T-helper 17 cell (primary cell): ENCODE measurements at places on chromosomes 3 and 15. TPM values are rescaled to one million over a fixed set of nuclear protein-coding genes. Genes with fewer than 3 reads are reported as not detected.

Gene FBXO40
- total RNA-seq = 0.39 TPM

DNA sequence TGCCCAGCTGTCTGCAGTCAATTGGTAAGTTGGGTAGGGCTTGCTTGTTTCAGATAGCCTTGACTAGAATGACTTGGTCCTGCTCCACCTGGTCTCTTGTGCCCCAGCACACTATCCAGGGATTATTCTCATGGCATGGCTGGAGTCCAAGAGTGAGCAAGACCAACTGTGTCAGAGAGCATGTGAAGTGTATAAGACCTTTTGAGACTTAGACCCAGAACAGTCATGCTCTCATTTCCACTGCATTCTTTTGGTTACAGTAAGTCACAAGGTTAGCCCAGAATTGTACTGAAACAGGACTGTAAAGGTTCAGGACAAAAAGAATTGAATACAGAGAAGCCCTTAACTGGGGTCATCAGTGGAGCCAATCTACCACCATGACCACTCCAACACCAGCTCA is 650.8 kb upstream of the ADAMTS9 start:
- DNase-seq = no peak

Gene PAQR9
- not detected for total RNA-seq

Gene LDHAL6B
- total RNA-seq = not detected

Gene BFSP2
- total RNA-seq = 1.5 TPM

GRCh38 chr3:34183611-34184340 is 385.3 kb downstream of the PDCD6IP start:
- DNase-seq = no peak

DNA sequence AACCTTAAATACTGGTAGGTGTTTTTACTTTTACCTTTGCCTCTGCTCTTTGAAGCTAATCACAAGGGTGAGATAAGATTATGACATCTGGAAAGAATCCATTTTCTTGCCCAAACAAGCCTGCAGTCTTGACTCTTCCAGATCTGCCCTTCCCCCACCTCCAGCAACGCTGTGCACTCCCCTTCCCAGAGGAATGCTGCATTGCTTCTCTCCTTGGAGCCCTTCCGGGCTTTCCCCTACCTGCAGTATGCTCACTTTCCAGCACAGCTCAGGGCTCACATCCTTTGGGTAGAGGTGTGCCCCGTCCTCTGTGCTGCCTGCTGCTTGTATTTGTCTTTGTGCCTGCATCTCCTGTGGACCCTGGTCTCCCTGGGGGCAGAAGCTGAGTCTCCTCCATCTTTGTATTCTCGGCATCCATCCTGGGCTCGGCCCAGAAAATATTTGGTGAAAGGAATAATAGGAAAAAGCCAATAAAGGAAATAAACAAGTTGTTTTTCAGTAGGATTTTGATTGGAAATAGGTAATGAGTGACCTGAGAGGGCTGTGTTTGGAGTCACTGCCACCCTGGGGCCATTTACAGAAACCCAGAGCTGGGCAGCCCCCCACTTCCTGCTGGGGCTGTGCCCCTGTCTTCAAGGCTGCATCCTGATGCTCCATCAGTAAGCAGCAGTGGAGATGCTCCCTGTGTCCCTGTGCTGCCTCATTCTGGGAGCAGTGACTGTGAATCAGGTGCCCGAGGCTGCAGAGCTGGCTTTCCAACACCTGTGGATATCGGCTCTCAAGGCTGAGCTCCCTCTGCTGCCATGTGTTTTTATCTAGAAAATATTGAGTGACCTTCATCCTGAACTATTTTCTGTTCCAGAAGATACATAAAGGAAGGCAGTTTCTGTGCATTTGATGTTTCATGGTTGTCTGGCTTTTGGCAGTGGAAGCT is 117.5 kb downstream of the EEFSEC start:
- DNase-seq = no peak

DNA sequence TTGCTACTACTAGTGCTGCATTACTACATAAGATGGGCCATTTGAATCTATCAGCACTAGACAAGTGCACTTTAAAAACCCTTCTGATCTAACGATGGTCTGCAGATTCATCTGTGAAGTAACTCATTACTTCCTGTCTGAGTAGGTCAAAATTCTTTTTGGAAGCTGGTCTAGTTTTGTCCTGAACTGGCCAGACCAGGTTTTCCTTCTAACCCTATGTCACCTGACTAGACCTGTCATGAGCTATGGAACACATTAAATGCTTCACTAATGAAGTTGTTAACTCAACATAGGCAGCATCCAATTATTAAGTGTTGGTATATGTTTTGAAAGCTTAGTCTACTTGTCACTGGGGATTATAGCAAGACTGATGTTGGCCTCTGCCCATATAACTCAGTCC is 10.1 kb upstream of the RBM5 start:
- DNase-seq = no peak

DNA sequence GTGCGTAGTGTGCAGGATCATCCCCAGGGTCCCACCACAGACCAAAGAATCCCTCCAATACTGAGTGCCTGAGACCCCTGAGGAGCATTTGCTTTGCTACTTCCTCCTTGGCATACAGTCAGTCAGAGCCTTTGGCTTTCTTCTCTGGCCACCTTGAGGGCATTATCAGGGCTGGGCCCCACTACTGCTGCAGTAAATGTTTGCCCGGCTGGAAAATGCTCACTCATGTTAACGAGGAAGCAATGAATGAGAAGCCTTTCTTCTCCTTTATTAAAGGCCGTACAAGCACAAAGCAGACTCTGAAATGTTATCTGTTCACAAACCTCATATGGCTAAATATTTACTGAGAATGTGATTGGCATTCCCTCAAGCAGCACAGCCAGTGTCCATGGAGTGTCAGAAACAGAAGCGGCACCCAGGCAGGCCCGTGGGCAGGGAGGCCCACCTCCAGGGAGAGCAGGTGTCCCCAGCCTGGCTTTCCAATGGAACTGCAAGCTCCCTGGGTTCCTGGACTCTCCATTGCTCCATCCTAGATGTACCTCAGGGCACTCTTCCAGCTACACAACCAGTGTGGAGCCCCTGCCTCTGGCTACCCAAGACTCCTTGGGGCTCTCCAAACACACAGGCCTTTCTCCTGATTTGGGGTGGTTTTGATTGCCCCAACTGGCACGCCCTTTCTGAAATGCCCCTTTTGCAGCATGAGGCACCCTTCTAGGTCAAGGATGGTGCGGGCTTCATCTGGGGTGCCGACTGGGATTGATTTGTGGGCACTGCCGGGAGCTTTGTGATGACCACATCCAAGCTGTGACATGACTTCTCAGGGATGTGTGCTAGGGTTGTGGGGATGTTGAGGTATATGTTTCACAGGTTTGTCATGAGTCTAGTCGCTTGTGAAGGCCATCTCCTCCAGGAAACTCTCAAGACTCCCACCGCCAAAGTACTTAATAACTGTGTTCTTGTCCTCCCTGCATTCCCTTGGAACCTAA is 195.6 kb downstream of the FAM43A start:
- DNase-seq = no peak

- DNase-seq = no peak
These were observed 52.6 kb downstream of the MBNL1 start for GRCh38 chr3:152321200-152321954.

Gene GOLGA8T
- total RNA-seq = 0.26 TPM

DNA sequence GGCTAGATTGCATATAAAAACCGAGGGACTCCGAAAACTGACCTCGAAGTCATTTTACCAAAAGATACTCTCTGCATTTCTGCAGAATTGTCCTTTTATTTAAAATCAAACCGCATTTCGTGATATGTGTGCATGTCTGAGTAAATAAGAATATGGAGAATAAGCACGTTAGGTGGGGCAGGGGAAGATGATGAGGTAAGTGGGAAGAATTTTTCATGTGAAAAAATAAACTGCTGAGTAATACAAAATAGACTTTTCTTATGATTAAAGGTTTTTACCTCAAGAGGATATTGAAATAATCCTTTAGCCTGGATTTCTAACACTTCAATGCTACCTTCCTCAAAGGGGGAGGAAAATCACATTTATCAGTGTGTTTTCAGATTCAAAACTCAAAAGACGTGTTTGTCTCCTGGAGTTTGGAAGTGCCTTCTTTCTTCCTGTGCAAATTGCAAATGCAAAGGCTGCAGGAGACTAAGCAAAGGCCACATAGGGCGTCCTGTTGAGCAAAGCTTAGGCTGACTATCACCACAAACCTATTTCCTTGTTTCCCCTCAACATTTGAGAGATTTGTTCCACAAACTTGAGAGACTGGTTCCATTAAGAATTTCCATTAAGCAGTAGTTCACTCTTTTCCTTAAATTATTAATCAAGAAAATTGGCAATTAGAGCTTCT is 813.5 kb downstream of the MCTP2 start:
- no peak for DNase-seq

Gene AQP9
- total RNA-seq = 3.5 TPM

- no peak for DNase-seq
These were observed 15.3 kb downstream of the RLBP1 start for GRCh38 chr15:89205991-89206585.

DNA sequence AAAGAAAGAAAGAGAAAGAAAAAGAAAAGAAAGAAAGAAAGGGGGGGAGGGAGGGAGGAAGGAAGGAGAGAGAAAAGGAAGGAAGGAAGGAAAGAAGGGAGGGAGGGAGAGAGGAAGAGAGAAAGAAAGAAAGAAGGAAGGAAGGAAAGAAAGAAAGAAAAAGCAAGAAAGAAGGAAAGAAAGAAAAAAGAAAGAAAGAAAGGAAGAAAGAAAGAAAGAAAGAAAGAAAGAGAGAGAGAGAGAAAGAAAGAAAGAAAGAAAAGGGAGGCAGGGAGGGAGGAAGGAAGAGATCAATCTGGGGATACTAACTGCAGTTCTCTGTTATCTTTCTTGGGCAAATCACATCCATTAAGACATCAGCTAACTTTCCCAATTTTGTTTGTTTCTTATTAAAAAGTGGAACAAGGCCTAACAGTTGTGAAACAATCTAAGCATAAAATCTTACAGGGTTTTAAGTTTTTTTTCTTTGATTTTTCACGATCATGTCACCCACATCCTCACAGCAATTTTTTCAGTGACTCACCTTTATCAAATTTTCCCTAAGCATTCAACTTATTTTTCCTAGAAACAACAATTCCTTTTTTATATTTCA is 36.8 kb downstream of the TBC1D2B start:
- no peak for DNase-seq

Gene DGKG
- total RNA-seq = 2.6 TPM

DNA sequence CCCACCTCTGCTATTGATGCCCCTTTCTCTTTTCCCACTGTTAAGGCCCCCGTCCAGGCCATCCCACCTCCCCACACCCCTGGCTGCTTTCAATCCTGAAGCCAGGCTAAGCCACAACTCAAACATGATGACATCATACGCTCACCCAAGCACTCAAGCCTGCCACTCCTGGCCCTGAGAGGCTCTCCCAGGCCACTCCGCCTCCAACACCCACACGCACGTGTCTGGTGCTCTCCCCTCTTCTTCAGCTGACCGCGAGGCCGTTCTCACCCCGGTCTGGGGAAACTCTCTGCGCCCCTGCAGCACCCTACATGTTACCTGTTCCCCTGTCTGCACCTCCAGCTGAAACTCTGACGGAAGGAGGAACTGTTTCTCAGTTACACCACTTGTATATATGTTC is 6.2 kb downstream of the ZXDC start:
- DNase-seq = no peak

Gene VWA5B2
- total RNA-seq = not detected

Gene LMAN1L
- total RNA-seq = 0.82 TPM

DNA sequence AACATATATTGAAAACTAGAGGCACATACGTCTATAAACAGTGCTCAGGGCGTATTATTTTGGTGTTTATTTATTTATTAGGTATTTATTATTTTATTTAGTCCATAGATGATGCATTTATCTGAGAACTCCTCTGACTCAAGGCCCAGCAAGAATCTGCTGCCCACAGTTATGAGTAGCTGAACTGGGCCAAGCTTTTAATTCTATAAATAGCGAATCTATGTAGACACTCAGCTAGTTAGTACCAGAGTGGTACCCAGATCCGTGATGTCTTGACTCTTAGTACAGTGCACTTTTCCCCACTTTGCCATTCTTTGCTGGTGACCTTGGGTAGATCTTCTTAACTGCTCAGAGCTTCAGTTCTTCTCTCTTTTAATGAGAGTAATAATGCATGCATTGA is 370.4 kb upstream of the TPRG1 start:
- DNase-seq = no peak

DNA sequence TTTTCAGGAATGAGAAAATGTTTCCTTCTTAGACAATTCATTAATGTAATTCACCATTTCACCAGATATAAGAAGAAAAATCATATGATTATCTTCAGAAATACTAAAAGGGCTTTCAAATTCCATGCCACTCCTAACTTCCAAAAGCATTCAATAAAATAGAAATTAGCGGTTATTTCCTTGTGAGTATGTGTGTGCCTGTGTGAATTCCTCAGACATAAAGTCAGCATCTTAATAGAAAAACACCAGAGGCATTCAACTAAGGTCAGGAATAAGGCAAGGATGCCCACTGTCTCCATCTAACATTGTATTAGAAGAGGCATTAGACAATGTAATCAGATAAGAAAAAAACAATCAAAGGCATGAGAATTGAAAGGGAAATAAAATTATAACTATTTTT is 88.4 kb downstream of the PLCH1 start:
- no peak for DNase-seq

Gene SERPINI2
- total RNA-seq = not detected

Gene GRIP2
- 0.10 TPM for total RNA-seq

DNA sequence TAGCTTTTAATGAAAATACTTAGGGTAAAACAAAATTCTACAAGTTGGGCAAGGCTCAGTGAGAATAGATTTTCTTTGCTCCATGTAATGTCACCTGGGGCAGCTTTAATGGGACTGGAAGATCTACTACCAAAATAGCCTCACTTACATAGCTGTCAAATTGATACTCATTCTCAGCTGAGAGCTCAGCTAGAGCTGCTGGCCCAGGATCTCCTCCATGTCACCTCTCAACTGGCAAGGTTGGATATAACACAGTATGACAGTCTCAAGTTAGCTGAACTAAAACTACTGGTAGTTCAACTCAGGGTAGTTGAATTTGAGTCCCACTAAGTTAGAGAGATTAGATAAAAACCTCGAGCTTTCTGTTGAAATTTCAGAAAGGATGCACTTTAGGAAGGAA is 218.5 kb upstream of the PLSCR5 start:
- no peak for DNase-seq

DNA sequence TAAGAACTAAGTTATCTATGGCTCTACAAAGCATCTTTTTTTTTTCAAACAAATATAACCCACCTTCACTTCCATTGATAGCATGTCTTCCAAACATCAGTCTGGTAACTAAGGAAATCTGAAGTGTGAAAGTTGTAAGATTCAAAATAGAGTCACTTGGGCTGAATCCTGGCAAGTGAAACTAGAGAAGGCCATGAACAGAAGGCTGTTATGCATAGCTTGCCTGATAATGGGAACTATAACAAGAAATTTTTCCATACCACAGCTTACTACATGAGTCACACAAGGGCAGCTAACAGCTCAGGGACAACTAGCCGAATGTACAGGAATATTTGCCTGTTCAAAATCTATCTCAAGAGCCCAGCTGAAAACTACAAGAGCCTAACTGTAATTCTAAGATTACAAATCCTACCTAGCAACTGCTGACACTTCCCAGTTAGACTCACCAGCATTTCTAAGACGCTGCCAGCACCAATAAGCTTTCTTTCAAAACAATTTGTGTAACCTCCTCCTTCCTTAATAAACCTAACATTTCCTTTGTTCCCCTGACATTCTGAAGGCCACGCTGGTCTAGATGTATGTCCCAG is 1066.5 kb downstream of the PLOD2 start:
- no peak for DNase-seq

Gene PPP1R14D
- total RNA-seq = not detected

Gene CKMT1B
- not detected for total RNA-seq
